ENCODE measurements at places on chromosomes 16 and 17. TPM values are rescaled to one million over a fixed set of nuclear protein-coding genes. Genes with fewer than 3 reads are reported as not detected.
A peak's percentile ranks its signal among the peaks of the same experiment; 100 is the strongest.

DNA sequence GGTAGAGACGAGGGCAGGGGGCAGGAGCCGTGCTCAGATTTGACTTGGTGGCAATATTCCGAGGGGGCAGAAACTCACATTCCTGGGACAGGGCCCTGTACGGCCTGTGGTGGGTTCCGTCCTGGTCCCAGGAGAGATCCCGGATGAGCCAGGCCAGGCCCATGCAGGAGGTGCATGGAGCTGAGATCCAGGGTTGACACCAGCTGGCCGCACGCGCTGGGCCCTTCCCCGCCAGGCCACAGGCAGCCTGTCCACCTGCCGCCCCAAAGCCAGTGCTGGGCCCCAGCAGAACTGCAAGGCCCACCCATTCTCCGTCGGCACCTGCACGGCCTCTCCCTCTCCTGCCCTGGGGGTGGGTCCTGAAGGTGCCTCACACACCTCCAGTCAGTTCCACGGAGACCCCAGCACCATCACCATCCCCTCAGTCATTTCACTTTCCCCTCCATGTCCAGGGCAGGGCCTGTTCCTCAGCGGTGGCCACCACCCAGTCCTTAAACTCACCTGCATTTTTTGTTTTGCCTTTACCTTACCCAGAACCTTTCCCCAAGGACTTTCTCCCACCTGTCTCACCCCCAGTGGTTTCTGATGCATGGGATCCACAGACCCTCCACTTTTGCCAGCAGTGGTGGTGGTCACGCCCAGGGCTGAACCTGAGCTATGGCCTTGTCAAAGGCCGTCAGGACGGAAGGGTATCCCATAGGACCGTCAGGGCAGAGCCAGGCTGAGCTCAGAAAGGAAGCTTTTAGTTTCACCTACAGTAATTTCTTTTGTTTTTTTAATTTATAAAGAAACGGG lies 25.1 kb upstream of the CDH15 start:
- no peak for DNase-seq

DNA sequence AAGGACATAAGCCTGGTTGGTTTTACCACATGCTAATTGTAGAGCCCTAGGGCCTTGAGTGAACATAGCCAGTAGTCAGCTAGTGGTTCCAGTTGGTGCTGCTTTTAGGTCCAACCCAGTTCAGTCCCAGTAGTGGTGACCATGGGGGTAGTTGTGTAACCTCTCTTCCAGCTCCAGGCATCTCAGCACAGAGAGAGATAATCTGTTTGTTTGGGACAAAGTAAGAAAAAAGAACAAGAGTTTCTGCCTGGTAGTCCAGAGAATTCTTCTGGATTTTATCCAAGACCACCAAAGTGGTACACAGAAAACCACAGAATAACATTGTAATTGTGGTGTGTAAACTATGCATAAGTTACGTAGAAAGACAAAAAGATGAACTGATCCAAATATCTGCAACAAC lies 5.2 kb upstream of the CCL13 start:
- no peak for DNase-seq

The RSKR gene
- 17.2 TPM for total RNA-seq

The CCDC57 gene
- total RNA-seq, result 63.6 TPM

GRCh38 chr17:12088035-12088434 lies 67.4 kb downstream of the MAP2K4 start:
- DNase-seq, result no peak

GRCh38 chr17:17269926-17270773 lies 10.9 kb downstream of the COPS3 start:
- no peak for DNase-seq

The JPH3 gene
- 1.2 TPM for total RNA-seq

The RAP1GAP2 gene
- 10.0 TPM for total RNA-seq

- no peak for DNase-seq
Measured at GRCh38 chr17:29504711-29505110, 62.1 kb downstream of the ABHD15 start.

The G6PC1 gene
- total RNA-seq, result 0.08 TPM

- no peak for DNase-seq
Measured at GRCh38 chr16:1942047-1942809, 771 bp downstream of the MSRB1 start.

The HYDIN gene
- 0.80 TPM for total RNA-seq

The CEP295NL gene
- total RNA-seq, result 0.87 TPM

GRCh38 chr17:43532581-43532980 lies 13.6 kb downstream of the ETV4 start:
- DNase-seq, result no peak

DNA sequence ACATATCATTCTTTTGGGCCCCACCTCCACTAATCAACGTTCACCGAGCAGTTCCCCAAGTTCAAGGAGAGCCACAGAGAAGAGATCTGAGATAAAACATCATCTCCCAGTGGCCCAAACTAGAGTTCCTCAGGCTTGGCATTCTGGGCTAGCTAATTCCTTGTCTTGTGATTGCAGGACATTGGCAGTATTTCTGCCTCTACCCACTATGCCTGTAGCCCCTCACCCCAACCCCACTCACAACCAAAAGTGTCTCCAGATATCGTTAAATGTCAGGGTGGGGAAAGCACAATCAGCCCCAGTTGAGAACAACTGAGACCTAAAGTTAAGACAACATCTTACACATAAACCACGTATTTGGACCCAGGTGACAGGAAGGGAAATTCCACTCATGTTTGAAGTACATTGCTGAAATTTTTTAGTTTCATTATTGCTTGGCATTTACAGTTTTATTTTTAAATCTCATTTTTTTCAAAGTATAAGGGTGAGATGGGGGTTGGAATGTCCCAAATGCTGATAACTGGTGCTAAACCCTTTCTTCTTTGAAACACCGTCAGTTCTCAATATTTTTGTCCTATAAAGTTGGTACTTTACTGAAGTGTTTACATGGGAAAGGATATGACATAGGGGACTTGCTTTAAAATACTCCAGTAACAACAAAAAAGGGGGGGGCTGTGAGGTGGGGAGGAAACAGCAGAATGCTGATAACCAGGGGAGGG lies 13.6 kb downstream of the ZC3H7A start:
- DNase-seq, result no peak

The LHX1 gene
- total RNA-seq, result 8.6 TPM

GRCh38 chr17:77480509-77481215 lies 339.9 kb downstream of the SEC14L1 start:
- no peak for DNase-seq

The CES4A gene
- total RNA-seq, result 6.1 TPM

The MYADML2 gene
- total RNA-seq, result not detected

The CASKIN2 gene
- 40.0 TPM for total RNA-seq

- DNase-seq, result no peak
Measured at GRCh38 chr16:8916541-8917225, 34.5 kb downstream of the LITAFD start.

GRCh38 chr16:27689711-27690110 lies 139.8 kb downstream of the KATNIP start:
- DNase-seq, result no peak

DNA sequence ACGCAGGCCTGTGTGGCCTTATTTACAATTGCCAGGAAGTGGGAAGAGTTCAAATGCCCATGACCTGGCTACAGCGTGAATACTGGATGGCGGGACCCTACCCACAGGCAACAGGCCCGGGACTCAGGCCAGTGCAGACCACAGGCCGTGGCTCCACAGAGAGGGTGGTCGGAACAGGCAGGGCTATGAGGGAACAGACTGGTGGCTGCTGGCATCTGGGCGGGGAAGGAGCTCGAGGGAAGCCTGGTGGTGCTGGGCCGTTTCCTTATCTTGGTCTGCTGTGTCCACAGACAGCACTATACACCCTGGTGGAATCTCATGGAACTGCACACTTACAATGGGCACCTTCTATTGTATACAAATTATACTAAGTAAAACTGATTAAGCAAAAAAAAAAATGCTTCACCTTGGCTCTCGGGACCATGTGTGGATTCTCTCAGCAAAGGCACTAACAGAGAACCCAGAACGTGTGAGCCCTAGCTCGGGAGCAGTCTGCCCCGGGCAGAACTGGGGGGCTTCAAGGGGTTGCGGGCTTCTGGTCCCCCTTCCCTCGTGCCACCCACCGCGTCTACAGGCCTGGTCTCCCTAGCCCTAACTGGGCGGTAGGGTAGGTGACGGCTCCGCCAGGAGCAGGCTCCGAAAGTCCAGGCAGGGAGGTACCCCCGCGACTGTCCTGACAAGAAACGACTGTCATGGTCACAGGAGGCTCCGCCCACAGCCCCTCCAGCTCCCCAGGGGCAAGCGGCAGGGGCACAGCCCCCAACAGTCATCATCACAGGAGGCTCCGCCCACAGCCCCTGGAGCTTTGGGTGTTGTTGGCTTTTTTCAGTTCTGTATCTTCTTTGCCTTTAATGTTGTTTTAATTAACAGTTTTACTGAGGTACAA lies 21.8 kb downstream of the CEP131 start:
- DNase-seq, result peak; percentile 7

The CCL7 gene
- total RNA-seq, result 0.31 TPM

DNA sequence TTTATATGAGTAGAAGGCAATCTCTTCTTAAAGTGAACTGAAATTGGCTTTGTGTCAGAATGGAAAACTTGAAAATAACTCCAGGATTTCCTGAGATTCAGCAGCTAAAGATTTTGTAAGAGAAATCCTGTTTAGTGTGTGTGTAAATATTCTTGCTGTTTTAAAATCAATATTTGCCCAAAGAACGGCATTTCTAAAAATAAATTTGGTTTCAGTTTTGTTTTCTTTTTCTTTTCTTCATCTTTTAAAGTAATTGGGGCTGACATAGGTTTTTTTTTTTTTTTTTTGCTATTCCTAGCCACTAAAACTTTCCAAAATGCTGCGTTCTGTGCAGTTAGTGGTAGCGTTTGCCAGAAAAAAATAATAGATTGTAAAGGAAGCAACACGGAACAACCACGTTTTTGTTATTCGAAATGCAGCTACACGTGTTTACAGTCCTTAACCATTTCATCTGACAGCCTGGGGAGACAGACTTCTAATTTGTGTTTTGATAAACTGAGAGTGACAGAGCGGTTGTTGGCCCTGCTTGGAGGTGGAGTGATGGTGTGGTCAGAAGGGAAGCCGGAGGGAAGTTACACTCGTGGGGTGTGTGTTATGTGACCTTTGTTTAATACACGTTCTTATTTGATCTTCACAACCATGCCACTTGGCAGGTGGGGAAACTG lies 21.6 kb upstream of the SMPD3 start:
- DNase-seq, result no peak

The NXPH3 gene
- total RNA-seq, result 0.57 TPM

GRCh38 chr16:55408661-55409060 lies 70.3 kb upstream of the MMP2 start:
- DNase-seq, result no peak

GRCh38 chr17:13256545-13256944 lies 238.7 kb upstream of the ELAC2 start:
- DNase-seq, result no peak

The LGALS3BP gene
- 361 TPM for total RNA-seq

Data from Panc1 (cell line).